ENCODE measurements at places on chromosomes 12 and 14.

GRCh38 chr14:99605299-99605961 lies 1.4 kb upstream of the CCDC85C start:
- DNase-seq, result peak; percentile 65

DNA sequence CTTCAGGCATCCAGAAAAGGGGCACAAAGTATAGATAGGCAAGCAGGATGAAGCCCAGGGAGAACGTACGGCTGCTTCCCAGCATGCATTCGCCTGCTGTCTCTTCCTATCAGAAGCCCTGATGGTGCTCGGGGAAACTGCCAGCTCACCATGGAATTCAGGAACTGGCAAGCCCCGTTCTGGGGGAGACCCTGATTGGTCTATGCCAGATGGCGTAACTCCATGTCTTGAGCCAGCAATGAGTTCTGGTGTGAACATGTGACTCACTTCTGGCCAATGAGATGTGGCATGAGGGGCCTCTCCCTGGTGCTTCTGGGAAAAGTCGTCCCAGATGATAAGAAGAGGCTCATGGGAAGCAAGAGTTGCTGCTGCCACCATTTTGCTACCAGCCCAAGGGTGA lies 270.8 kb downstream of the BCL11B start:
- no peak for DNase-seq

- DNase-seq, result no peak
Measured at GRCh38 chr14:96790706-96791105, 6.5 kb upstream of the VRK1 start.

- no peak for DNase-seq
Measured at GRCh38 chr12:902581-902980, 46.9 kb downstream of the RAD52 start.

GRCh38 chr12:50249464-50250182 lies 33.7 kb downstream of the LIMA1 start:
- DNase-seq, result no peak

Measured in activated T-cell treated with anti-CD3 and anti-CD28 coated beads for 48 hours (primary cell).